ENCODE measurements at places on chromosomes 3 and 15.

- DNase-seq = no peak
These were observed 458.2 kb upstream of the MDFIC2 start for GRCh38 chr3:70770650-70771049.

GRCh38 chr3:72105306-72105705 is 320.4 kb upstream of the PROK2 start:
- DNase-seq = no peak

DNA sequence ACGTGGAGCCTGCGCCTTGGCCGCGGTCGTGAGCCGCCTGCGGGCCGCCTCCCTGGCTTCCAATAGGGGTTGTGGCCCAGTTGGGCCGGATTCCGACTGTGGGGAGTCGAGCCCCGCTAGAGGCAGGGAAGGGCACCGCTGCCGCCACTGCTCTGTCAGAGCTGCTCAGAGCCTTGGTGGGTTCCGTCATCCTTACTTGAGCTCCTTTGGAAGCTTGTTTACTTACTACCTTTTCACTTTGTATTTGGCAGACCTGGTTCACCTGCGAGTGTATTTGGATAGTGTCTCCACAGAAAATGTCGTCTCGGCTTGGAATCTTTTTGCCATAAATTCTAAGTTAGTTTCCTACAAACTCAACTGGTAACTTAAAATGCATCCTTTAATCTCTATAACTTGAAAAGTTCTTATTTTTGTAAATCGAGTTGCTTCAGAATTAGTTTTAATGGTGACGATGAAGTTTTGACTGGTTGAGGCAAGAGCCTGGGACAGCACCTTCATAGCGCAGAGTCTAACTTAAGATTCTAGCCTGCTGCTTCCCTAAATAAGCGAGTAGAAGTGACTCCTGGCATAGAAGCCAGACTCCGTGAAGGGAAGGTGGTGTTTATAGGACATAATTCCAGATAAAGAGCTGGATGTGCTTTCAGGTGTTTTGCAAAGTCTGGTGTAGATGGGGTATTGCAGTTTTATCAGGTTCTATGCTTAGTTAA is 800 bp downstream of the DAG1 start:
- no peak for DNase-seq

GRCh38 chr3:148880681-148881080 is 15.6 kb downstream of the CPA3 start:
- no peak for DNase-seq

DNA sequence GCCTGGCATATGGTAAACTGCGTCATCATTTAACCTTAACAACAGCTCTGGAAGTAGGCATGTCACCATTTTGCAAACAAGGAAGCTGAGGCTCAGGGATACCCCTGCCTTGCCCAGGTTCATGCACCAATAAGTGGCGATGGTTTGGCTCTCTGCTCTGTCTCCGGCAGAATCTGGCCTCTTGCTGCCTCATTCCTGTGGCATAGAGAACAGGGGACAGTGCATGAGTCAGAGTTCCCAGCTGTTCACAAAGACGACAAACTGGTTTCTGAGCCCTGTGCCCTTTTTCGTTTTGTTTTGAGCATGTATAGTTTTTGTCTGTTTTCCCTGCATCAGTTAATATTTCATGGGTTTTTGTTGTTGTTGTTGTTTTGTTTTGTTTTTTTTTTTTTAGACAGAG is 236.8 kb downstream of the OPA1 start:
- no peak for DNase-seq

GRCh38 chr3:191414732-191415131 is 46.2 kb upstream of the PYDC2 start:
- DNase-seq = no peak

- no peak for DNase-seq
These were observed 174.6 kb downstream of the ABHD5 start for GRCh38 chr3:43865351-43865750.

DNA sequence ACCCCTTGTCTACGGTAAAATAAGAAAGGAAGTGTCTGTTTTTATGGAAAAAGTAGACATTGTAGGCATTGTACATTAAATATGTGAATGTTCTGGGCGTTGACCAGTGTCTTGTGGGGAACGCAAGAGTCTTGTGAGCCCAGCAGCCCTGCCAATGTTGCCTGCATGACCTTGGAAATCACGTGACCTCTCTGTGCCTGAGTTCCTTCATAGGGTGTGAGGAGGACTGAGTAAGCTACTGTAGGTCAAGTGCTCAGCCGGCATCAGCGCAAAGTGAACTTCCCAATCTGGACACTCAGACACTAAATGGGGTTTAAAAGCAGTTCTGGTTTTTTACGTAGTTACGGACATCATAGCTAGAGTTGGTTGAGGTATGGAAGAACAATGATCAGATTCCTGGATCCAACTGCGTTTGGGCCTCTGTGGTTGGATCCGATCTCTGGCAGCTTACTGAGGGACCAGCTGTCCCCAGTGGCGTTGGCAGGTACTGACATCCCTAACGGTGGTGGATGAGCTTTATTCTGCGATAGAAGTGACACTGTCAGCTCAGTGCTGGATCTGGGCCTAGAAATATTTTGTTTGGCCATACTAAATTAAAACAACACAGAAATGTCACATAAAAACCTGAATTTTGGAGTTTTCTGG is 63.8 kb downstream of the SPSB4 start:
- no peak for DNase-seq

DNA sequence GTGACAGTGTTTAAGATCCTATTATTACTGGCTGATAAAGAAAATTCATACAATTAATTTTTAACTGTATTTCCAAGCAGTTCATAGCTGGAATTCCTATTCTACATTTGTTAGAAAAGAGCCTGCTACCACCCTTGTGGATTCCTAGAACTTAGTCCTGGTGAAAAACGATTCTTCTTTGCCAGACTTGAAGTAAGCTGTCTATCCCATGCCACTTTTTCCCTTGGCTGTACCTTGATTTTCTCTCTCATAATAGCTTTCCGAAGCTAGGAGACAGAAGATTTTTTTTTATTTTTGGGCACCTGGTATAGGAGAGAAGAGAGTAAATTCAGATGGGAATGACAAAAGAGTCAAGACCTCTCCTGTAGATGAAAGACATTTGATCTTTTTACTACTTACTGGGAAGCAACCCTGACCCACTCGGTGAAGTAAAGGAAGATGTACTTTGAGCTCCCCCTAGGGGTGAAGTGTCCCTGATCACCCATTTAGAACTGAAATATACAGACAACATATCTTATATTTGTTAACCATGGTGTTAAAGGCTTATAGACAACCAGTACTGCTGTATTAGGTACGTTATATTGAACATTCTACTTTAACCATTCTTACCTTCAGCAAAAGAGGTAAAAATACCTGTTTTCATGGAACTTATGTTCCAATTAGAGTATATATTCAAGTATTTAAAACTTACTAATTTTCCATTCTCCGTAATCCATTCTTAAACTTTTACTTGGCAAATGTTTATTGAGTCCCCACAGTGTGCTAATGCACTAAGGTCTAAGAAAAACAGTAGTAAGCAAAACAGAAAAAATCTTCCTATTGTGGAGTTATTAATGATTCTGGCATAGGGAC is 36.2 kb upstream of the C3orf38 start:
- peak; percentile 35 for DNase-seq

GRCh38 chr15:57686657-57687056 is 19.9 kb upstream of the POLR2M start:
- no peak for DNase-seq

DNA sequence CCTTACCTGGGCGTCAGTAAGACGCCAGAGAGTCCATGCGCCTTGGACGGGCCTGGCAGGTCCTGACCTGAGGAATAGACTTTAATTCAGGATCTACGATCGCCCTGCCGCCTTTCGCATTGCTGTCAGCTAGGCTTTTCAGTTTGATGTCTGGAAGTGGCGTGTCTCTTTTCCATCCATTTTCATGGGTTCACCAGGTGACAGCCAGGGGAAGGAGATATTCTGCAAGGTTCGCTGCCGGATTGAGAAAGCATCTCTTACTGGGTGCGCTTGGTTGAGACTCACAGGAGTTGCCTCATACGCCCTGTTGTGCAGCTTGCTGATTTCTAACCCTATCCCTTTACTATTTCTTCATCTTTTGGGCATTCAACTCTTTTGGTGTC is 7.4 kb downstream of the EPHA3 start:
- no peak for DNase-seq

- DNase-seq = no peak
These were observed 167.3 kb downstream of the ALCAM start for GRCh38 chr3:105533960-105534359.

DNA sequence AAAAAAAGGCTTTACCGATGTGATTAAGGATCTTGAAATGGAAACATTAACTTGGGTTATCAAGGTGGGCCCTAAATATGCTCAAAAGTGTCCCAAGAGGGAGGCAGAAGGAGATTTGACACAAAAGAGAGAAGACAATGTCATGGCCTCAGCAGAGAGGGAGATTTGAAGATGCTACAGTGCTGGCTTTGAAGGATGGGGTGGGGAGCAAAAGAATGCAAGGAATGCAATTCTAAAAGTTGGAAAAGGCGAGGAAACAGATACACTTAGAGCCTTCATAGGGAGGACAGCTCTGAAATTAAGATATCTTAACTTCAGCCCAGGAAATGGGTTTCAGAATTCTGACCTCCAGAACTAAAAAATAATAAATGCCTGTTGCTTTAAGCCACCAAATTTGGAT is 314.5 kb upstream of the CCDC54 start:
- no peak for DNase-seq

- DNase-seq = no peak
These were observed 11.1 kb downstream of the RIOX2 start for GRCh38 chr3:97960993-97961766.

GRCh38 chr3:13867732-13868131 is 12.1 kb downstream of the WNT7A start:
- no peak for DNase-seq

GRCh38 chr3:184716622-184717398 is 4.9 kb upstream of the MAGEF1 start:
- no peak for DNase-seq

GRCh38 chr15:49674370-49674769 is 53.5 kb downstream of the DTWD1 start:
- no peak for DNase-seq

DNA sequence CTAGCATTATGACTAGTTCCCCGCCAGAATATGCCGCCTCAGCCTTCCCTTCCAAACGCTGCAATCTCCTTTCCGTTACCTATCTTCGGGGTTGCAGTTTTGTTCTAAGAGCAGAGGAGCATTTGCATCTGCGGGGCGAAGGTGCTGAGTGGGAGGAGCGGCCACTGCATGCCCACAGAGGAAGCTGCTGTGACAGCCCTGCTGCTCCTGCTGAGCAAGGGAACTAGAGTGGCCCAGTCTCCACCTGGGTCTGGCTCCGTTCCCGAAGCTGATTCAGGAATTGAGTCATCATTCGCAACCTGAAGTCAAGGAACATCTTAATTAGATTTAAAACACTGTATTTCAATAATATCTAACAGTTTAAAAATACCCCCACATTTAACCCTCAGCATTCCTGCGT is 98.2 kb upstream of the TJP1 start:
- DNase-seq = no peak

DNA sequence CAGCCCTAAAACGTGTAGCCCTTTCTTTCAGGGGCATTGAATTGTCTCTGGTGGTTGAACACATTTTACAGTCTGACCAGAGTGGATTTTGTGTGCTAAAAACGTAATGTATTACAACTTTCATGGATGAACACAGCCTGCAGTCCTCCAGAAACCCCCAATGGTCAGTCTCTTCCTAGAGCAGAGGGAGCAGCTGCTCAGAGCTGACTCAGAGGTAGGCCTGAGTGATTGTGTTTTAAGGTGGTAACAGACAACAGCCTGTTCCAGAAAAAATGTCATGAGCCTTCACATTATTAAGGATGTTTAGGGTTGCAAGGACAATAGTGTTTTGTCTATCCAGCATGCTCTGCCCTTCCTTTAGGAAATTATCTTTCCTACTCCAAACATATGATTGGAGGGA is 34.5 kb upstream of the CTNNB1 start:
- no peak for DNase-seq

GRCh38 chr3:38497031-38497430 is 891 bp downstream of the EXOG start:
- no peak for DNase-seq

- no peak for DNase-seq
These were observed 321.3 kb upstream of the GOLIM4 start for GRCh38 chr3:168417016-168417415.

DNA sequence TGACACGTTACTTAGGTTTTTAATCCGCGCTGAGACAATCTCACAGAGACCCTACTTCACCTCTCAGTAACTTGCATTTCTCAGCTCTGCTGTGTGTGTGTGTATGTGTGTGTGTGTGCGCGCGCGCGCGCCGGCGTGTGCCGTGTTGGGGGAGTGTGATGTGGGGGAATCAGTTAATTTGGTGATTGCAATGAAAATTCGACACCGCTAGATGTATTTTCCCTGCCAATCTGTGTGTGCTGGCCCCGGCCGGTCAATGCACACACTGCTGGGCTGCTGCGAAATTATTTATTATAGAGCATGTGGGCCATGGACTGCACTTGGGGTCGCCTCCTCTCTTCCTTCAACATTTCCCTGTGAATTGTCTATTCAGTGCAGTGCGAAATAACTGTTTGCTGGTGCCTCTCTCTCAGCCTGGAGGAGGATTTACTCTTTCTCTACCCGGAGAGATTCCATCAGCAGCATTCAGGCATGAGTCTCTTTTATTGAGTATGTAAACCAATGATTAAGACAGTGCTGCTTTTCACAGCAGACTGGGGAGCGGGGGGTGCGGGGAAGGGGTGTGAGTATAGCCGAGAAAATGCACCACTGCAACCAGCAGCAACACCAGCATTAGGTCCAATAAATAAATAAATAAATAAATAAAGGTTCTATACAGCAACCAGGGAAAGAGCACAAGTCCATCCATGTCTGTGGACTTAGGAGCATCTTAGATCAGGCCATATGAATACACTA is 2.9 kb downstream of the CADM2 start:
- no peak for DNase-seq

GRCh38 chr3:108035751-108036150 is 55.1 kb downstream of the CD47 start:
- no peak for DNase-seq

GRCh38 chr15:32979710-32980109 is 214.8 kb downstream of the FMN1 start:
- DNase-seq = no peak

- peak; percentile 61 for DNase-seq
These were observed 520 bp downstream of the SLC26A6 start for GRCh38 chr3:48634661-48635221.

- no peak for DNase-seq
These were observed 78.8 kb downstream of the MCF2L2 start for GRCh38 chr3:183349421-183350157.

DNA sequence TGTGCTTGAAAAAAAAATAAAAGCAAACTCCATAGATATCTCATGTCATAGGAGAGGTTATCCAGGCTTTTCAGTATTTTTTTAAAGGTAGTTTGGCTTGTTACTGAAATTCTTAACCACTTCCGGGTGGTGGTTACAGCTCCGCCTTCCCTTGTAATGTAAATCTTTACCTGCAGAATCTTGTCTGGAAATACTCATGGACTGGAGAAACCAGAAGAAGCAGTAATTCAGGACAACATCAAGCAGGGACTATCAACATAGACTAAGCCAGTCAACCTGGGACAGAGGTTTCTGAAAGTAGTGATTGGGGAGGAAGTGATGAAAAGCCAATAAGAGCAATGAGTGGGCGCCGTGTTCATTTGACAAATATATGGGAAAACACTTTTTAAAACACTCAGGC is 78.9 kb upstream of the SKOR1 start:
- DNase-seq = no peak

GRCh38 chr3:176920766-176921160 is 276.5 kb downstream of the TBL1XR1 start:
- DNase-seq = no peak

GRCh38 chr3:123841476-123842238 is 42.5 kb downstream of the MYLK start:
- no peak for DNase-seq

GRCh38 chr3:61828880-61829721 is 267.7 kb downstream of the PTPRG start:
- DNase-seq = no peak

- no peak for DNase-seq
These were observed 63.0 kb downstream of the MINAR1 start for GRCh38 chr15:79494963-79495755.

Data from stimulated activated CD4-positive, alpha-beta T cell treated with anti-CD3 and anti-CD28 coated beads, TNF-alpha, amount 100 ng/mL, for 24 hours (primary cell).